ENCODE measurements at places on chromosomes 1 and 21.
A peak's percentile ranks its signal among the peaks of the same experiment; 100 is the strongest.

DNA sequence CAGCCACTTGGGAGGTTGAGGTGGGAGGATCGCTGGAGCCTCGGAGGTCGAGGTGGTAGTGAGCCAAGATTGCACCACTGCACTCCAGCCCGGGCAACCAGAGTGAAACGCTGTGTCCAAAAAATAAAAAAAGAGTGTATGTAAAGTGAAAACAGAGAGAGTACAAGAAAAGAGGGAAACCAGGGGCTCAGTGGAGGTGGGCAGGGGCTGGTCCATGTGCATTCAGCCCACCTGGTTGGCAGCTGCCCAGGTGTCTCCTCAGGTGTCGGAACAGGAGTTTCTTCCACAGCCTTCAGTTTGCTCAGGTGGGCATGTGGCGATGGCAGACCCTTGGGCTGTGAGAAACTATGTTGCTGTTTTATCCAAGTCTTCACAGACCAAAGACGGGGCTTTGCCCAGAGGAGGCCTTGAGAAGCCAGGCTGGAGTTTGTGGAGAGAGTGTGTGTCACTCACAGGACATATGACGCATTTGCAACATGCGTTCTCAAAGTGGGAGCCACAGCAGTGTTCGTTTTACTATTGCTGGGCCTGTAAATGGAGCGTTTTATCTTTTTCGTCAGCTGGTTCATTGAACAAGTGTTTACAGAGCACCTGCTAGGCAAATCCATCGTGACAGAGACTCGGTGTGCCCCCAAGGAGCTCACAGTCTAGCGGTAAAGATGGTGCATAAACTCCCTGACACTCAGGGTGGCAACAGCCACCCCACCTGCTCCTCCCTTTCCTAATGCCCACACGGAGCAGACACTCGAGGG is 22.4 kb upstream of the SAMD11 start:
- DNase-seq: no peak

DNA sequence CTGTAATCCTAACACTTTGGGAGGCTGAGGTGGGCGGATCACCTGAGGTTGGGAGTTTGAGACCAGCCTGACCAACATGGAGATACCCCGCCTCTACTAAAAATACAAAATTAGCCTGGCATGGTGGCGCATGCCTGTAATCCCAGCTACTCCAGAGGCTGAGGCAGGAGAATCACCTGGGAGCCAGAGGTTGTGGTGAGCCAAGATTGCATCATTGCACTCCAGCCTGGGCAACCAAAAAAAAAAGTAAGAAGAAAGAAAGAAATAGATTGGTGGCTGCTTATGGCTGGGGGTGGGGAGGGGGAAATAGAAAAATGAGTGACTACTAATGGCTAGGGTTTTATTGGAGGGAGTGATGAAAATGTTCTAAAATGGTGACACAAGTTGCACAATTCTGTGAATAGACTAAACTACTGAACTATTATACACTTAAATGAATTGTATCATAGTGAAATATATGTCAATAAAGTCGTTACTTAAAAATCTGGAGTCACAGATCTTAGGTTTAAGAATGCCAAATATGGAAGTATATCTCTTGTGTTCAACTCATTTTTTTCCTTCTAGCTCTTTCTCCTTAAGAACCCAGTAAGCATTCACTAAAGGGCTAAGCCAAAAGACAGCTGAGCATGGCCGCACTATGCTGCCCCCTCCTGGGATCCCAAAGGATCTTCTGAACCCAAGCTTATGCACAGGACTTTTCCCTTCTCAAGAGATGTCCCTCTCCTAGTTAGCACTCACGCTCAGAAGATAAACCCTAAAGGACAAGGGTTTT is 3.2 kb upstream of the NPL start:
- no peak for DNase-seq

- DNase-seq: no peak
Observed at GRCh38 chr21:15219894-15220293, 155.1 kb upstream of the NRIP1 start.

- DNase-seq: no peak
Observed at GRCh38 chr1:236297161-236297560, 15.4 kb upstream of the ERO1B start.

- DNase-seq: no peak
Observed at GRCh38 chr1:61439234-61439633, 285.7 kb downstream of the TM2D1 start.

GRCh38 chr1:16980473-16981268 is at the start of gene MFAP2:
Gene MFAP2 (minus strand): TSS chr1:16980620. CDS start chr1:16978273, 2,347 bp downstream.
- no peak for DNase-seq

GRCh38 chr1:235858766-235859165 is 7.9 kb downstream of the LYST start:
- DNase-seq: no peak

GRCh38 chr1:1615256-1616044 is at the start of gene MIB2:
Gene MIB2 (plus strand): TSS chr1:1615500. CDS start chr1:1623453, 7,953 bp downstream.
- DNase-seq: peak; percentile 94

DNA sequence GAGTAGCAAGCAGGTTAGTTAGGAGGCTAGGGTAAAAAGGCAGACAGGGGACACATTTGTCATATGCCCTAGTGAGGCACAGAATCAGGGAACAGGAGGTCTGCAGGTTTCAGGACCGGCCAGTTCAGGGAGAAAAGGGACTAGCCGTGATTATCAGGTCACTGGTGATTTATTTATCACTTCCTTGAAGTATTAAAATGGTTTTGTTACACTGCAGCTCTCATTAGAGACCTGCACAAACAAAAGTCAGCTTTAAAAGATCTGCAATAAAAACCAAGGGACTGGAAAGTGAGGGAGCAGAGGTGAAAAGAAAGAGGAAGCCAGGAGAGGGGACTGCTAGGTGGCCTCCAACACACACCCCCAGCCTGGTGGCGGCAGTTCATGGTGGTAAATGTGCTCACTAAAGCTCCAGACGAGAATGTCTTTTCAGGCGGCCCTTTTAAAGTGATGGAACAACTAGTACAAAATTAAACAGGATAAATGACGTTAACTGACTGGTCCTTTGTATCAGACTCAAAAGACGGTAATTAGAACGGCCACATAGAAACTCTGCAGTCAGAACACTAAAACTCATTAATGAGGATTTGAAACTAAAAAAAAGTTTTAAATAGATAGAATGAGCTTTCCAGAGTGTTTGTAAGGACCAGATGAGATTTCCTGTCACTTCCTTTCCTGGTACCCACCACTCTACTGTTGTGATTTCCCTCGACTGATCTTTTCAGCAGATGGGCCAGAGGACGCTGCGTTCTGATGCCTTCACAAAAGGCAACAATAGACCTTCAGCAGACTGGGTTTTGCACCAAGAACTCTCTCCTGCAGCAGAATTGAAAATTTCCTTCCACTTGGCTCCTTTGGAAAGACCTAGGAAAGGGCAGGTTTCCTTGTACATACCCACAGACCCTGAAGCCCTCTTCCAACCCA is 136.8 kb downstream of the NTPCR start:
- no peak for DNase-seq

DNA sequence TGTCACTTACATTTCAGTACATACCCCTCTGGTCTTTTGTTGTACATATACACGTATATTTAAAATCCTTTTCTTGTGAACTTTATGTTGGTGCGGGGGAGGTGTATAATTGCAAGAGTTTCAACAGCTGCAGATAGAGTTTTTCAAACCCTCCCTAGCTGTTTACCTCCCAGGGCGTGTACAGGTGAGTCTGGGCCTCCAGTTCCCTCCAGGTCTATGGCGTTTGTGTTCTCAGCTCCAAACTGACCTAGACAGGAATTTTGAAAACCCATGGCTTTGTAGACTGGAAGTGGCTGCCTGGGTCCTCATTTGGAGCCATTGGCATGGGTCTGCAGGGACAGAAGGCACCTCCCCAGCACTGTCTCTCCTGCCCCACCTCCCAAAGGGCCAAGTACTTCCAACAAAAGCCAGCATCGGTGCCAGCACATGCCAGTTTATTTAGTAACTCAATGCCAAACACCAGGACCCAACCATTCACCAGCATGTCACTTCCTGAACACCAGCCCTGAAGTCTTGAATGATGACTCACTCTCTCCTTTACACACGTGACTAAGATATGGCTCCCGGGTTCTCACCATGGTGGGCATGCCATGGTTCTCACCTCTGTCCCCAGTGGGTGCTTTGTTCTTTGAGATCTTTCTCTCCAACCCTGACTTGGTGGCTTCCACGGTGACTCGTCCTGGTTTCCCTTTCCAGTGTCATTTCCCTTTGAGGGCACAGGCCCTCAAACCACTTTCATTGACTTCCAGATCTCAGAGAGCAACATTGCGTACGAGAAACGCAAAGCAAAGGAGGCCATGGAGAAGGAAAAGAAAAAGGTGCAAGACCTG is 57.3 kb upstream of the EFHD2 start:
- DNase-seq: no peak

- DNase-seq: no peak
Observed at GRCh38 chr1:156014829-156015228, 5.9 kb downstream of the SSR2 start.

GRCh38 chr21:42983103-42983502 is 8.7 kb downstream of the PKNOX1 start:
- no peak for DNase-seq

GRCh38 chr21:38323721-38324531 is 67.1 kb downstream of the KCNJ15 start:
- DNase-seq: no peak

DNA sequence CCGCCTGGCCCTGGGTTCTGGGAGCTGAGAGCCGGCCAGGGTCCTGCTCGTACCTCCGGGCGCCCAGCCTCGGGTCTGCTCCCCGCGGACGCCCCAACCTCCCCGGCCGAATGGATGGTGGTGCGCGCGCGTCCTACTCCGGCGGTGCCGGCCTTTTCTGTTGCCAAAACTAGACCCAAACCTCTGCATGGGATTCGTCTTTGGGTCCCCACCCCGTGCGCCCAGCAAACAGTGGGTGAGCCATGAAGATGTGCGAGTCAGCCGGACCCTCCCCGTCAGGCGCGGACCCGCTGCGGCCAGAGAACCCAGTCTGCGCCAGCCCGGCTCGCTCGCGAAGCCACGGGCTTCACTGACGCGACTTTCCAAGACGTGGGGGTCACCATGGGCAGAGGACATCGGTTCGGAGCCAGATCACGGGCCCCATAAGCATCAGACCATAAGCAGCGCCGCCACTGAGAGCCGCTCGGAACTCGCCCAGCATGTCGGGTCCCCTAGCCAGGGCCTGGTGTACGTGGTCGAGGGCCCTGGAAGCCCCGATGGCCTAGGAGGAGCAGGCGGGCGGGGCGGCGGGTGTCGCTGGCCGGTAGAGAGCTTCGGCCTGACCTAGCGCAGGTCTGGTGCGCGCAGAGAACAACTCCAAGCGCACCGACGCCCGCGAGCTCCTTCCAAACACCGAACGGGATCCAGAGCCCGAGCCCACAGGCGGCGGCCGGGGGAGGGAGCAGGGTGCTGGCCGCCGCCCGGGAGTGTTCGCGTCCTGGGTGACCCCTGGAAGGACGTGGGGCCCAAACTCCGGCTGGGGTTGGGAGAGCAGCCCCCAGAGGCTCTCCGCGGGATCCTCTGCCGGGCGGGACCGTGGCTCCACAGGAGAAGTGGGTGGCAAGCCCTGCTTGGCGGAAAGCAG is 1.0 kb upstream of the TP73 start:
- no peak for DNase-seq

GRCh38 chr1:76891931-76892622 is 24.8 kb downstream of the ST6GALNAC5 start:
- DNase-seq: no peak

GRCh38 chr1:69315823-69316222 is 251.9 kb upstream of the LRRC7 start:
- DNase-seq: no peak

DNA sequence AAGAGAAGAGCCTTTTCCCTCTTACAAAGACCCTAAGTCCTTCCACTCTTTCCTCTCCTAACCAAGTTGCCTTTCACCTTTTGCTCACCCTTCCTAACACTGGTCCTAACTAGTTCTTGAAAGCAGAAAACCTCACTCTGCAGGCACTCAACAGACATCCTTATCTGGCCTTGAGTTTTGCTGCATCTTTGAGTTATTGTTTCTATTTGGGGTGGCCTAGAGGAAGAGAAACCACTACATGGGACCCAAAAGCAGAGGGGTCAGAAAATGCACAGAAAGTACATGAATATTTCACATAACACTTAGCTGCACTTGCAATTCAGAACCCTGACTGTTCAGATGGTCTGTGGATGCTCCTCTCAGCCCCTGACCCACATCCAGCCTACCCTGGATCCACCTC is 178.3 kb upstream of the SYT6 start:
- DNase-seq: no peak

- no peak for DNase-seq
Observed at GRCh38 chr1:12416101-12416500, 186.3 kb downstream of the VPS13D start.

DNA sequence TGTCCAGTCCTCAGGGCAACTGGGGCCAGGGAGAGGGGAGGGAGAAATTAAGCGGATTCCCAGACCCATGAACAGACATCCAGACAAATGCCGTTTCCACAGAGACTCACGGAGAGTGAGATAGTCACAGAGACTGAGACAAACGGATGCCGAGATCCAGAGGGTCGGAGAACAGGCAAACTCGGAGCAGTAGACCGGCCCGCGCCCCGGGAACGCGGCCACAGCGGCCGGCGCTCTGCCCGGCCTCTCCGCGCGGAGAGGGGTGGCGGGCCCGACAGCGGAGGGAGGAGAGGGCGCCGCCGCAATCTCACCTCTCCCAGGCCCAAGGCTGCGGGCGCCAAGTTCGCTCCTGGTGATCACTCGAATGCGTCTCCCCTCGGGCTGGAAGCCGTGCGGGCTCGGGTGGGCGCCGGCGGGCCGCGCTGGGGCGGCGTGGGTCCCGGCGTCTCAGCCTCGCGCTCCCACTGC is 831 bp upstream of the FOXD2 start:
- no peak for DNase-seq

- DNase-seq: no peak
Observed at GRCh38 chr1:100039591-100039990, 69.8 kb downstream of the SLC35A3 start.

GRCh38 chr1:44032170-44032790 is 1.0 kb upstream of the SLC6A9 start:
- DNase-seq: no peak

DNA sequence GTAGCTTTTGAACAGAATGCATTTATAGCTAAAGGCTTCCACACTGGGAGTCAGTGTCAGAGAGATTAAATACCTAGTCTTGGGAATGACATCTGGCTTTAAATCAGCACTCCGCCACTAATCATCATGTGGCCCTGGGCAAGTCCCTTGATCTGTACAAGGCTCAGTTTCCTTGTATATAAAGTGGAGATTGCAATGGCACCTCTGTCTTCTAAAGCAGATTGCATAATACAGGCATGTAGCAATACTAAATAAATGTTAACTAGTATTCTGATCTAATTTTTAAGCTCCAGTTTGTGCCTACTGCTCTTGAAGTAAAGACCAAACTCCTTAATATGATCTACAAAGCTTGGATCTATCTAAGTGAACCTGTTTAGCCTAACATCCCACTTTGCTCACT is 249.4 kb downstream of the PLPP3 start:
- DNase-seq: no peak

DNA sequence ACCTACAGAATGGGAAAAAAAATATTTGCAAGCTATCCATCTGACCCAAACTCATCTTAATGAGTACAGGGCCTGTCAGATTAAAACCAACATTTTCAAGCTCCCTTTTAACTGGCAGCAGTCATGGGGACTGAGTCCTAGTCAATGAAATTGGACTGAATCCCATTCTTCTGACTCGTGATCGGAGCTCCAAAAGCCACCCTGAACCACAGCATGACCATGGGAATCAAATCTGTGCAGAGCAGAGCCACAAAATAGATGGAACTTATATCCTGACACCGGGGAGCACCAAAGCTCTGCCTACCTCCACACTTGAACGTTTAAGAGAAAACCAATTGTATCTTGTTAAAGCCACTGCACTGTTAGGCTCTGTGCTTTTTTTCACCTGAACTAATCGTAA is 5.0 kb upstream of the RWDD3 start:
- DNase-seq: no peak
